ENCODE measurements at places on chromosomes 4 and X.

DNA sequence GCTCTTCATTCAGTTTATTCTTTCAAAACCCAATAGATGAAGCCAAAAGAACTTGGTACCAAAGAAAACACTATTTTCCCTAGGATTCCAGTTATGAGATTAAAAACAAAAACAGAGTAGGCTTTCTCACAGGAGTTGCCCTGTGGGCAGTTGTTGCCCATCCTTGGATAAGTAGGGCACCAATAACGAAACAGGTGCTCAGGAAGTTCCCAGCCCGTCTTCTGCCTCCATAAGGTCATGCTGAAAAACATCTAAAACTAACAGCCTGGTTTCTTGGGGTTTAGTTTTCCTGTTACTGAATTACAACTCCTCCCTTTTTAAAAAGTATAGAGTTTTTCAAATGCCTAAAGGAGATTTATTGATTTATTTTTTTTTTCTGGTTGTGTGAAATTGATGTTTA lies 14.7 kb downstream of the TSPAN5 start:
- DNase-seq: no peak

GRCh38 chrX:123357941-123358340 lies 173.9 kb downstream of the GRIA3 start:
- DNase-seq: no peak

GRCh38 chr4:28443801-28444412 lies 1583.3 kb downstream of the STIM2 start:
- DNase-seq: no peak

DNA sequence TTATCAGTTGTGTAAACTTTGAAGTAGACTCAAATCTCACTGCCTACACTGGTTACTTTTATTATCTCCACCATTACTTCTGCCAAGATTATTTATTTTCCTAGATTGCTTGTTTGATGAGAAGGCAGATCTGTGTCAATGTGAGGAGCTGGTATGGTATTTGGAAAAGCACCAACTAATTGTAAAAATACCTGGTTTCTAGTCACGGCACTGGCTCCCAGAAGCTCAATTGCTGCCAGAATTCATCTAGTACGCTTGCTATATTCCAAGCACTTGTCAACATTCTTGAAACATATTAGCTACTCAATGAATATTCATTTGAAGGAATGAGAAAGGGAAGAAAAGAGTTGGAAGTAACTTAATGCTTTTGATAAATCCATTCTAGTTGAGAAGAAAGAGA lies 1376.8 kb upstream of the ADGRL3 start:
- no peak for DNase-seq

GRCh38 chr4:36394352-36394903 lies 113.0 kb downstream of the DTHD1 start:
- peak; percentile 69 for DNase-seq

DNA sequence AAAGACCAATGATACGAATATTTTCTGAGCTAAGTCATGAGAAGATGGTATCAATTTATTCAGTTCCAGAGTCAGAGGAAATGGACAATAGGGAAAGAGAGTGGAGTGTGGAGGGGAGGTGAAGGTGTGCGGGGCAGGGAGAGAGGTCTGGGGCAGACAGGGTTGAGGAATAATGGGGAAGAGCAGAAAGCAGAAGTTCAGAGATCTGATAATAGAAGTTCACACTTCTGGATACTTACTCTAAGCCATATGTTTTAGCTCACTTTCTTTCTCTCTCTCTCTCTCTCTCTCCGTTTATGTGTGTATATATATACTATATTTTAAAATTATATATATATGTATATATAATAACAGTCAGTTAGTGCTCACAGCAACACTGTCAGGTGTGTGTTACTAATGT lies 40.4 kb downstream of the FOXR2 start:
- no peak for DNase-seq

DNA sequence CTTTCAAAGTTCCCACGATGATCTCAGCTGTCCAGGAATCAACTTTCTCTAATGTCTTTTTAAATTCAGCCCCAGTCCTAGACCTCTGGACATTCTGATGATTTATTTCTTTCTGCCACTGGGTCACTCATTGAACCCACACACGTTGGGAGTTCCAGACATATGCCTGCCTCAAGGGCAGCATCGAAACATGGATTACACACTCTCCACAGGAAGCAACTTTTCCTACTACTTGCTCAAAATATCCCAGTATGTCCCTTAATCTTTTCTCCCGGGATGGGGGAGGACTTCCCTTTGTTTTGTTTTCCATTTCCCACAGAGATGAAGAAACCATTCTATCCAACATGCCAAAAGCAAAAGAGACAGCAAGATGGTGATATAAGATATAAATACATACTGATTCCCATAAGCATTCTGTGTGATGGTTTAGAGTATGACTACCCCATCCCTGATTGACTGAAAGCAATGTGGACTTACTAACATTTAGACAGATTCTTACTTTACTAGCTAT lies 79.8 kb upstream of the PPARGC1A start:
- no peak for DNase-seq

DNA sequence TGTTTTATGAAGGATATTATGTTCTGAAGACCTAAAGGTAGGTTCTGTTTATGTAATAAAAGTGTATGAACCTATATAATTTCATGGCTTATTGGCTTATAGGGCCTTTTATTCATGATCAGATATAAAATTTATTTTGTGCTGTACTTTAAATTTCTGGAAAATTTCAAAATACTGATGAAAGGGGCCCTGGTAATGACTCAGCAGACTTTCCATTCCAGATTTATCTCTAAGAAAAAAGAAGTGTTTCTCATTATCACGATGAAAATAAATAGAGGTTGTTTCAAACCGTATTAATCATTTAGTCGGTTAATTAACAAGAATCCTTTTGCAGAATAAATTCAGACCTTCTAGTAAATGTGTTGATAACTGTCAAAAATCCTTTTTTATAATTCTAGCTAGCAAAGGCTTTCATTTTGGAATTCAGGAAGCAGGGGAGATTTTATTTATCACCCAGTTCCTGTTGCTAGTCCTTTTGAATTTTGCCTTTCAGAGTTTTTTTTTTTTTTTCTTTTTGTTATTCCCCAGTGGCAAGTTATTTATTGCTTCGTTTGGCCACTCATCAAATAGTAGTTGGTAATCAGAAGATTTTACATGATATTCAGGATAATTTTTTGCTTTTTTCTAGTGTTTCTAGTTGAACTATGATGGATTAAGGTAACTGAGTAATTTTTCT lies 5.4 kb upstream of the TAPT1 start:
- no peak for DNase-seq

DNA sequence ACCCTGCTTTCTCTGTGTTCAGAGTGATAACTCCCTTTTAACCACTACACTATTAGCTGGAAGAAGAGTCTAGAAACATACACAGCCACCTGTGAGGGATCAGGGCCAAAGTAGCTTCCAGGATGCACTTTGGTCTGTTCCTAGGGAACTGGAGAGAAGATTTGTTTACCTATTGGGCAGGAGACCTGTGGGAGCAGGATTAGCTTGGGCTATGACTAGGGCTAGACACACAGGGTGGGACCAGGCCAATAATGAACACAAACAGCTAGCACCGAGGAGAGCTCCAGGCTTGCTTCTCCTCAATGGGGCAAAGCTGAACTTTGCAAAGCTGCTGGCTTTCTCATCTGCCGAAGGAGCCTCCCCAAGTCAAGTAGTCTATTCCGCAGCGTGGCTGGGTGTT lies 24.4 kb upstream of the MAP7D3 start:
- DNase-seq: no peak

DNA sequence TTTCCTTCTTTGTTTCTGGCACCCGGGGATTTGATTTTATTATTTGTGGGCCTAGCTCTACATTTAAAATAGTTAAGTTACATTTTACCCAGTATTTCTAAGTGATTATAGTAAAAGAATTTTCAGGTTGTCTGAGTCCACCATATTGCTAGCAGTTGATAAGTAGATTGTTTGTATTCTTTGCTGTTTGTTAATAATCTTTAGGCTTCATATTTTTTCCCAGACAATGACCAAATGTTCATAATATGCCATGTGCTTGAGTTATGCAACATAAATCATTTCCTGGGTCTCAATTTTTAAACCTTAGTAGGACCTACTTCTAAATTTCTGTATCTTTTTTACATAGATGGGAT lies 127.3 kb downstream of the PHKA2 start:
- DNase-seq: no peak

DNA sequence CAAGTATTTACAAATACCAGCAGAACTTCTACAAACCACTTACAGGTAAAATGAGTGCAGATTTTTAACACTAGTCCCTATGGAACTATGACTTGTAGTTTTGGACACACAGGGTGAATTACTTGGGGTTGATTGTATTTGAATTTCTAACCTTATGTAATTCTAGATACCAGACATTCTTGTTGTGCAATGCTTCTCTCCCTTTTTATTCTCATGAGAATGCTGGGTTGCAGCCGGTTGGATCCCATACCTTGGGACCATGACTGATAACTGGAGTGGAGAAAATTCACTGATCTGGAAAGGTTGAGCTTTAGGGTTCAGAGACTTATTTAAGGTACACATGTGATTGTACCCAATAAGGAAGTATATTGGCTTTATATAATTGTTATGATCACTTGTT lies 8.8 kb downstream of the TET2 start:
- DNase-seq: no peak

GRCh38 chr4:18214411-18215055 lies 193.0 kb upstream of the LCORL start:
- DNase-seq: no peak

GRCh38 chr4:8850074-8850829 lies 21.4 kb downstream of the HMX1 start:
- DNase-seq: no peak

DNA sequence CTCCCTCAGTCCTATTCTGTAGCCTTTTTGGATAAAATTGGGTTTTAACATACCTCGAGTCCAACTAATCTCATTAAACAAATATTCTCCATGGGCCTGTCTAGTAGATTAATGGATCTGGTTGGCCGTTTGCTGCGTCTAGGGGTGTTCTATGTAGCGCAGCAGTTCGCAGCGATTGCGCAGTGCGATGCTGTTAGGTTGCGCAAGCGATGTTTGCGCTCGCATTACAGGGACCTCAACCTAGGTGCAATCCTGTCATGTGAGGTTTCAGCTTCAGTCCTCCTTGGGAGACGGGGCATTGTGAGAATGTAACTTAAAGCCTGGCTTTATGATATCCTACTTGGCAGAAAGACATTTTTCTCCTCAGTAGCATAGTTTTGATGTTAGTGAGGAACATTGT lies 14.0 kb downstream of the OGT start:
- no peak for DNase-seq
